ENCODE measurements at places on chromosomes 1 and 21.

DNA sequence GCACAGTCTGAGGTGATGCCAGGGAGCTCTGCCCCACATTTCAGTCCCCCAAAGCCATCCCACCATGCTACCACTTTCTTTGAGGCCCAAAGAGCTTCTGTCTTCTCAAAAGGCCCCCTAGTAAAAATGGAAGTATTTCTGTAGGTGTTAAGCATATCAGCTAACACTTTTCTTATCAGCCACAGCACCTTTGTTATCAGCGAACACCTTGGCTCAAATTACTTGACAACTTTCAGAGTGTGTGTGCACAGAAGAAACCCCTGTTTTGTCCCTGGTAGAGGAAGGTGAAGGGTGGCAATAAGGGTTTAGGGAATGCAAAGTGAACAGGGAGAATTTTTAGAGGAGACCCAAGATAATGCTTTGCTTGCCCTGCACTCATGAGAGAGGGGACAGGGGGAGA lies 54.8 kb upstream of the GJA8 start:
- no peak for DNase-seq

DNA sequence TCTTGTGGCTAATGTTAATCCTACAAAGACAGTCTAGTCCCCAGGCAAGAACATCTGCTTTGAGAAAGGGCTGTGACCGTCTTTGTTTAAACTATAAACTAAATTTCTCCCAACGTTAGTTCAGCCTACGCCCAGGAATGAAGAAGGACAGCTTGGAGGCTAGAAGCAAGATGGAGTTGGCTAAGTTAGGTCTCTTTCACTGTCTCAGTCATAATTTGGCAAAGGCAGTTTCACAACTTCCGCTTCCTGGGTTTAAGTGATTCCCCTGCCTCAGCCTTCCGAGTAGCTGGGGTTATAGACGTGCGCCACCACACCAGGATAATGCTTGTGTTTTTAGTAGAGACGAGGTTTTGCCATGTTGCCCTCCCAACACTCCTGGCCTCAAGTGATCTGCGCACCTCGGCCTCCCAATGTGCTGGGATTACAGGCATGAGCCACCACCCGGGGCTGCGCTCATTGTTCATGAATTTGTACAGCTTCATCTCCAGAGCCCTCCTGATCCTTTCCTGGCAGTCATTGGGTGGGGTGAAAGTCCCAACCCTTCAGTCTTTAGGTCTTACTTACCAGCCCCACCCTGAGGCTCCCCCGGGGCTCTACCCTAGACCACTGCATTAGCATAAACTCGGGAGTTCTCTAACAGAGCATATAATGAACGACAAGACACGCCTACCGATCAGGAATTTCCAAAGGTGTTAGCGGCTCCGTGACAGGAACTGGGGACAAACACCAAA lies 4.9 kb upstream of the MASP2 start:
- DNase-seq, result no peak

DNA sequence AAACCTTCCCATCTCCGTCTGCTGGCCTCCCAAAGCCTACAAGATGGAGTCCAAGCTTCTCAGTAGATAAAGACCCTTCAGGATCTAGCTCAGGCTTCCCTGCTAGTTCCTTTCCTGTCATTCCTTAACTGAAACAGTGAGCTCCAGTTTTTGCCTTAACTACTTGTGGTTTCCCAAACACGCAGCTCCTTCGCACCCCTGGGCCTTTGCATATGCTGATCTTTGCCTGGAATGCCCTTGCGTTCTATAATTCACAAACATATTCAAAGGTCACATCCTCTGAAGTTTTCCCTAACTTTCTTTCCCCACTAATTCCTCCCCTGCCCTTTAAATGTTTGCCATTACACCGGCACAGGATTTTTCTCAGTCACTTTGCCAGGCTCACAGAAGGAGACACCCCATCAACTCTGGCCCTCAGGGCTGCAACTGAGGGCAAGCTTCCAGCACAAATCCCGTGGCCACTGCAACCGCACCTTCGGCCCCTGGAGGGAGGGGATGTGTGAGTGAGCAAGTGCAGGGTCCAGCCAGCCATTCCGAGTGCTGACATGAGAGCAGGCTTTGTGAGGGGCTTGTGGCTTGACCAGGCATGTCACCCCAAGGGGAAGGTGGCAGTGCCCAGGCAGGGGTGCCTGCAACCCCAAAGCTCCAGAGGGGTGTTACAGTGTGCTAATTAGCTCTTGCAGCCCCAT lies 41.3 kb downstream of the RAB3B start:
- no peak for DNase-seq

GRCh38 chr1:244730934-244731434 lies 78.1 kb downstream of the DESI2 start:
- peak; percentile 69 for DNase-seq
